ENCODE measurements at places on chromosomes 11 and 22. TPM values are rescaled to one million over a fixed set of nuclear protein-coding genes. Genes with fewer than 3 reads are reported as not detected.

Gene PHOX2A
- total RNA-seq: not detected

Gene DDTL
- 4.2 TPM for total RNA-seq

Gene HBG1
- total RNA-seq: 3.3 TPM

Gene CASP5
- total RNA-seq: not detected

Gene ZFPL1
- 47.8 TPM for total RNA-seq

Gene YPEL4
- 12.9 TPM for total RNA-seq

DNA sequence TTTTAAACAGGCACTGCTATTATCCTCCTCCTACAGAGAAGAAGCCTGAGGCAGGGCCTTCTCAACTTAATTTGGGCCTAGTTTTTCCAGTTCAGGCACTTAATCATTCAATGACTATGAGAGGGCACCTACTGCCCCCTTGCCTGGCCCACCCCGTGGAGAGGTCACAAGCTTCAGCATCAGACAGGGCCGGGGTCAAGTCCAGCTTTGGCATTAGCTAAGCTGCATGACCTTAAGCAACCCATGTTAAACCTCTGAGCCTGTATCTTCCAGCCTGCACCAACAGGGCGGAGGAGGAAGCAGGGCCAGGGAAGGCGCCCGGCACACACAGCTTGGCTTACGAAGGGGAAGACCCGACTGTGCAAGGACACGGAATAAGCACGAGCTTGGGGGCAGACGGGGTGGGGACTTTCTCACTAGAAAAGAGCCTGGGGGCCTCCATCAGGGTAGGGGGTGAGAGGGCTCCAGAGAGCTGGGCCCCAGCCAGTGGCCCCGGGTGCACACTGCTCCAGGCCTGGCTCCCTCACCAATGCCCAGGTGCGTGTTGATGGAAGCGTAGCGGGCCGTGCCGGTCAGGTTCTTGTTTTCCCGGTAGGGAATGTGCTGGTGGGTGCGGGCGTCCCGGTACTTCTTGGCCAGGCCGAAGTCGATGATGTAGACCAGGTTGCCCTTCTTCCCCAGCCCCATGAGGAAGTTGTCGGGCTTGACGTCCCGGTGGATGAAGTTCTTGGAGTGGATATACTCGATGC lies 16.9 kb downstream of the CSNK1E start:
- no peak for DNase-seq

Data from T-cell (primary cell).